ENCODE measurements at places on chromosomes 12 and 14.

DNA sequence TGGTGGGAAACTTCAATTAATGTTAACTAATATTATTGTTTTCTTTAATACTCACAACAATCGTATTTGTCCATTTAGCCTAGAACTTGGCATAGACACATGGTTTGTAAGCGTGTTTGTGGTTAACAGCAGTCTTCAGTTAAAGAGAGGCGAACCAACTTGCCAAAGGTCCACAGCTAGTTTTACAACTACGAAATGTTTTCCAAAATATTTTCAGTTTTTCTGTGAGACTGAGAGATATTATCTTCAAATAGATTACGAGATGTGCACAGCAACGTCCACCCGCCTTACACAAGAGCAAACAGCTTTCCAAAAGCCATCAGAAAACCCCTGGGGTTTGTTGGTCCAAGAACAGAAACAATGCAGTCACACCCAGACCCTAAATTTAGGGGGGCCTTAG, 58.6 kb upstream of the RASSF3 start:
- DNase-seq = no peak

DNA sequence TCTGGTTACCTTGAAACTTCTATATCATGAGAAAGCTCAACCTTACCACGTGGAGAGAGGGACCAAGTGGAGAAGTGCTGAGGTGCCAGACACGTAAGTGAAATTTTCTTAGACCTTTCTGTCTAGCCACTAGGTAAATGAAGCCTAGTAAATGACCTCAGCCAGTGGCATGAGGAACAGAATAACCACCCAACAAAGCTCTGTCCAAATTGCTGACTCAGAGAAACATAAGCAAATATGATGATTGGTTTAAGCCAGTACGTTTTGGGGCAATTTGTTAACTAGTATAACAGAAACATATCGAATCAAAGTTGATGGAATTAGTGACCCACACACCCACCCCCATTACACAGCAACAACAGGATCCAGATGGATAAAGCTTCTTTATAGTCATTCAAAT, 75.2 kb upstream of the MAX start:
- DNase-seq = no peak

GRCh38 chr14:36365766-36366165, 45.3 kb upstream of the MBIP start:
- no peak for DNase-seq

GRCh38 chr12:75877763-75878621, 153.6 kb downstream of the PHLDA1 start:
- no peak for DNase-seq

DNA sequence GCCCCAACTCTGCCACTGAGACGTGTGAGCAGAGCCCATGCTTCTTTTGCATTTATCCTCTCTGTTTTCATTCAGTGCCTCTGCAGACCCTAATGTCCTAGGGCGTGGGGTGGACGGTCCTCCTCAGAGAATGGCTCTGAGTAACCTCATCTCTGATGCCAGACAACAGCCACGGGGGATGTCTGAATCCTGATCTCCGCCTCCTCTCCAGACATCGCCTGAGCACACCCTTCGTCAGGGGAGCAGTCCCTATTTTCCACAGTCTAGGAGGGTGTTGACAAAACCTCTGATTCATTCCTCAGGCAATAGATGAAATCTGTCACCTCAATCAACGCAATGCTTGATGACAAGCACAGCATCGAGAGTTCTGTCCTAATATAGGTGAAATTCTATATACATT, 109.2 kb upstream of the DYRK2 start:
- no peak for DNase-seq

DNA sequence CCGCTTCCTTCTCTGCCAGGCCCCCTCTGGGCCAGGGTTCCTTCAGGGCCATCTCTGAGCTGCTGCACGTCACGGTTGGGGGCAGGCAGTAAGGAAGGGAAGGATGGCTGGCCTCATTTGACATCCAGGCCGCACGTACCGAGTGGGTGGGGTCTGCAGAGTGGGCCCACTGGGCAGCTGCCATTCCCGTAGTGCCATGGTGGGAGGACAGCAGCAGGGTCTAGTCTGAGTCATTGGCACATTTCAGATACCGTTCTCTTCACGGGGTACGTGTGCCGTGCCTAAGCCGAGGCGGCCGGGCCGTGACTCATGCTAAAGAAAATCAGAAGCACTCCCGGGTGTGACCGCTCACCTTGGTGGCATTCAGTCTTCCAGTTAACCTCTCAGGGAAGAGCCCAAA, 43.9 kb downstream of the IL31 start:
- DNase-seq = peak; percentile 19

All from fibroblast of skin of back (primary cell).